Cerebellum (tissue), 4 donors: ENCODE measurements at places on chromosomes 11 and 22. TPM values are rescaled to one million over a fixed set of nuclear protein-coding genes. Genes with fewer than 3 reads are reported as not detected.

The PKDREJ gene
- under 0.01 TPM for total RNA-seq

The GGT5 gene
- total RNA-seq = 2.3 TPM

The GLYATL2 gene
- total RNA-seq = 2.4 TPM

The AGBL2 gene
- total RNA-seq = 3.6 TPM

The IGSF9B gene
- total RNA-seq = 47.9 TPM

The EIF3D gene
- 92.9 TPM for total RNA-seq

The RRAS2 gene
- total RNA-seq = 29.8 TPM

The RNF121 gene
- total RNA-seq = 23.0 TPM

The MYO18B gene
- 0.36 TPM for total RNA-seq

The SORL1 gene
- 41.6 TPM for total RNA-seq

The PHOX2A gene
- total RNA-seq = not detected

The OR4D5 gene
- not detected for total RNA-seq

The BAIAP2L2 gene
- total RNA-seq = not detected

The TPH1 gene
- total RNA-seq = 0.82 TPM

The CD3D gene
- 0.91 TPM for total RNA-seq

The HPX gene
- 4.4 TPM for total RNA-seq

The DEFB108B gene
- total RNA-seq = not detected
